ENCODE measurements at places on chromosomes 16 and 17. TPM values are rescaled to one million over a fixed set of nuclear protein-coding genes. Genes with fewer than 3 reads are reported as not detected.
A peak's percentile ranks its signal among the peaks of the same experiment; 100 is the strongest.

The PYY gene
- not detected for polyA plus RNA-seq

The MYH11 gene
- polyA plus RNA-seq, result not detected

The CD7 gene
- polyA plus RNA-seq, result 205 TPM

The CDH11 gene
- polyA plus RNA-seq, result not detected

DNA sequence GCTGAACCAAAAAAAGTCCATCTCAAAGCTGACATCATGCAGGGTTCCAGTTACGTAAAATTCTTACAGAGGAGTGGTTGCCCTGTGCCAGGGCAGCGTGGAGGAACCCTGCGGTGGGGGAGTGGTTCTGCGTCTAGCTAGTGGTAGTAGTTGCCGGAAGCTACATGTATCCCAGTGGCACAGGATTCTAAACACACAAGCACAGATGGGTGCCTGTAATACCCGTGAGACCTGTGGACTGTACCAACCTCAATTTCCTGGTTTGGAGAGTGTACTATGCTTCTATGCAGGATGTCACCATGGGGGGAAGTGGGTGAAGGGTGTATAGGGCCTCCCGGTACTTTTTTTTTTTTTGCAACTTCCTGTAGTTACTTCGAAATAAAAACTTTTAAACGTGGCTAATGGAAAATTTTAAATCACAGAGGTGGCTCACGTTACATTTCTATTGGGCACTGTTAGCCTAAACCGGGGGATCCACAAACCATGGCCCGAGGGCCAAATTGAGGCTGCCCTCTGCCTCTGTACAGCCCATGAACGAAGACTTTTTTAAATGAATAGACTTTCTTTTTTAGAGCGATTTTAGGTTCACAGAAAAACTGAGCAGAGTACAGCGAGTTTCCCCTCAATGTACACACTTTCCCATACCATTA lies 38.5 kb downstream of the TBC1D16 start:
- peak; percentile 94 for DNase-seq

DNA sequence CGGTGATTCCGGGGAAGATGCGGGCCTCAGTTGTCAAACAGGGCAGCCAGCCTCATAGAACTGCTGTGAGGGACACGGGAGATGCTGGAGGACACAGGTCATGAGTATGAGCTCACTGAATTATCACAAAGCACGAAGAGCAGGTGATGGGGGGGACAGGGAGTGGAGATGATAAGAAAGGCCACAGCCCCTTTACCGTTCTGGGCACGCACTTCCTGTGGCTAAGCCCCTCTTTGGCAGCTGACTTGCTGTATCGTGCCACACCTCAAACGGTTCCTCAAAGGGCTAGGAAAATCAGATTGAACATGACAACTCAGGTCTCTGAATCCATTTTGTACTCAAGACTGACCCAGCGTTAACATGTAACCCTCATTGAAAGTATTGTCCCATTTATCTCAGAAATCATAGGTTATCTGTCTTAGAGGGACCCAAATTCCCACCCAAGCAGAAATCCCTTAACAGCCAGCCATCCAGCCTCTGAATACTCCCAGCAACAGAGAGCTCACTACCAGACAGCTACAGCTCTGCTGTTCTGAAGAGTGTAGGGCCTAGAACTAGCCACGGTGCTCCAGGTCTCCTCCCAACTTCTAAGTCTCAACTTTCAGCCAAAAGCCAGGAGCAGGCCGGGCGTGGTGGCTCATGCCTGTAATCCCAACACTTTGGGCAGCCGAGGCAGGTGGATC lies 5.0 kb upstream of the SRL start:
- DNase-seq, result no peak

DNA sequence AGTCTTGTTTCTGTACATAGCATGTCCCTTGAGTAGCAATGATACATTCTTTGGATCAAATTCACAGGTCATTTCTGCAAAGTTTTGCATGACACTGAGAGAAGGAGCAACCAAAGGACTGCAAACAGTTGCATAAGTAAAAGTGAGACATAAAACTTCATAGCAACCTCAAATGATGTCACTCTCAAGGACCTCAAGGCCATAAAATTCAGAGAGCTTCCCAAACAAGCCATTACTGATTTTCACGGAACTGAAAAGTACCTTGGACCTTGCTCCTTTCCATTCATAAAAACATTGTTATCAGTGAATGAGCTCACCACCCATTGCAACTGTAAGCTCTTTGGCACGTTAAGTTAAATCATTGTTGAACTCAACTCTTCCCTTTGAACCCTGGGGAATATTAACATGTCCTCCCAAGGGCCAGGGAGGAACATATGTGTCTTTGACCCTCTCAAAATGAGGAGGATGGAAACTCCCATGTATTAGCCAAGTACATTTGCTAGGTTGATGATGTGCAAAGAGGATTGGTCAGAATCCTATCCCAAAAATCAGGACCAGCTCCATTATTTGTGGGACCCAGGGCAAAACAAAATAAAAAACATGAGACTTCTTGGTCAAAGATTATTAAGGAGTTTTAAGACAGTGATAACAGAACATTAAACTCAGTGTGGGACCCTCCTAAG lies 275.0 kb upstream of the DYNLRB2 start:
- DNase-seq, result no peak

DNA sequence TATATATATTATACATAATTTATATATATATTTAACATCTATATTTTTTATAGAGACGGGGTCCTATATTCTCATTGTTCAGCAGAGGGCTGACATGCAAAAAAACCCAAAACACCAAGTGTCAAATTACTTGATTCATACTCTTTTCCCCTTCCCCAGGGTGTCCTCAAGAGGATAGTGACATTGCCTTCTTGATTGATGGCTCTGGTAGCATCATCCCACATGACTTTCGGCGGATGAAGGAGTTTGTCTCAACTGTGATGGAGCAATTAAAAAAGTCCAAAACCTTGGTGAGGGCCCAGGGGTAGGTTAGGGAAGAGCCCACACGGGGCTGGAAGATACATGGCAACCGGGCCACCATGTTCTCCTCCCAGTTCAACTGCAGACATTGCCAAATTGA lies 11.0 kb downstream of the ITGAM start:
- no peak for DNase-seq

DNA sequence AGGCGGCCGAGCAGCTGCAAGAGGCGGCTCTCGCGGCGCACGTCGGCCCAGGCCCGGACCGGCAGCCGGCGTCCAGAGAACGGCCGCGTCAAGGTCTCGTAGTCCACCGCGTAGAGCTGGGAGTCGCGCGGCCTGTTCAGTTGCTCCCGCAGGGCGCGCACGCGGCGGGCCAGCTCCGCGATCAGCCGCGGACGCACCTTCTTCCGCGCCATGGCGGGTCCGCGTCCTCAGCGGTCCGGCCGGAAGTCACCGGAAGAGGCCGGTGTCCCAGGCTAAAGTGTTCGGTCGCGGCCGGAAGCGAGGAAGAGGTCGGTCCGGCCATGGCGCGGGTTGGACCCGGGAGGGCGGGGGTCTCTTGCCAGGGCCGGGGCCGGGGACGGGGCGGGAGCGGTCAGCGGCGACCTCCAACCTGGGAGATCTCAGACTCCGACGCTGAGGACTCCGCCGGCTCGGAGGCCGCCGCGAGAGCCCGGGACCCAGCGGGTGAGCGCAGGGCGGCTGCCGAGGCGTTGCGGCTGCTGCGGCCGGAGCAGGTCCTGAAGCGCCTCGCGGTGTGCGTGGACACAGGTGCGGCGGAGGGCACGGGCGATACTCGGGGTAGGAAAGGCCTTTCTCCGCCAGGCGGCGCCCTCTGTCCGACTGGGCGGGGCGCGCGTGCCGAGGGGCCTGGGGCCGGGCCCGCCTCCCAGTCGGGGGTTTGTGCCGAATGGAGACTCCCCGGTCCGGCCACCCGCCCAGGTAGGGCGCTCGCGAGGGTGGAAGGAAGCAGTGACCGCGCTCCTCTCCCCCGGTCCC lies at the start of gene MRPS34:
MRPS34 (minus strand) TSS at position 227 of the 795 bp plus-strand sequence; CDS start at position 212, 15 bp downstream.
- peak; percentile 74 for DNase-seq

GRCh38 chr16:46582313-46582712 lies 38.9 kb downstream of the SHCBP1 start:
- no peak for DNase-seq

DNA sequence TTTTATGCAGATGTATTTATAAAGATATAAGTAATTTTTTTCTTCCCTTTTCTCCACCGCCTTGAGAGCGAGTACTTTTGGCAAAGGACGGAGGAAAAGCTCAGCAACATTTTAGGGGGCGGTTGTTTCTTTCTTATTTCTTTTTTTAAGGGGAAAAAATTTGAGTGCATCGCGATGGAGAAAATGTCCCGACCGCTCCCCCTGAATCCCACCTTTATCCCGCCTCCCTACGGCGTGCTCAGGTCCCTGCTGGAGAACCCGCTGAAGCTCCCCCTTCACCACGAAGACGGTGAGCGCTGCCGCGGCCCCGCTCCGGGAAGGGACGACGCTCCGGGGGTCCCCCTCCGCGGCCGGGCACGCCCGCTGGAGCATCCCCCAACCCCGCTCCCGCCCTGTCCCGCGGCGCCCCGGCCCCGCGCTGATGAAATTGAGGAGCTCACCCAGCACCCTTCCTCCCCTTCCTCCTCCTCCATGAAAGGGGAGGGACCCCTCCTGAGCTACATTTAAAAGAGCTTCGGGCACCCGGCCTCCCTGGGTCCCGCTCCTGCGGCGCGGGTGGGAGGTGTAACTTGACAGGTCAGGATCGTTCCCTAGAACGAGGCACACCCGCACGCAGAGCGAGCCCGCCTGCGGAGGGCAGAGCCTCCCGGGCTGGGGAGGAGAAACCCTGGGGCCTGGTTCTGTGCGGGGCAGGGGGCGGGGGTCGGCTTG lies 706 bp downstream of the HLF start:
- no peak for DNase-seq

- DNase-seq, result no peak
Observed at GRCh38 chr16:77657016-77657415, 65.3 kb upstream of the NUDT7 start.

DNA sequence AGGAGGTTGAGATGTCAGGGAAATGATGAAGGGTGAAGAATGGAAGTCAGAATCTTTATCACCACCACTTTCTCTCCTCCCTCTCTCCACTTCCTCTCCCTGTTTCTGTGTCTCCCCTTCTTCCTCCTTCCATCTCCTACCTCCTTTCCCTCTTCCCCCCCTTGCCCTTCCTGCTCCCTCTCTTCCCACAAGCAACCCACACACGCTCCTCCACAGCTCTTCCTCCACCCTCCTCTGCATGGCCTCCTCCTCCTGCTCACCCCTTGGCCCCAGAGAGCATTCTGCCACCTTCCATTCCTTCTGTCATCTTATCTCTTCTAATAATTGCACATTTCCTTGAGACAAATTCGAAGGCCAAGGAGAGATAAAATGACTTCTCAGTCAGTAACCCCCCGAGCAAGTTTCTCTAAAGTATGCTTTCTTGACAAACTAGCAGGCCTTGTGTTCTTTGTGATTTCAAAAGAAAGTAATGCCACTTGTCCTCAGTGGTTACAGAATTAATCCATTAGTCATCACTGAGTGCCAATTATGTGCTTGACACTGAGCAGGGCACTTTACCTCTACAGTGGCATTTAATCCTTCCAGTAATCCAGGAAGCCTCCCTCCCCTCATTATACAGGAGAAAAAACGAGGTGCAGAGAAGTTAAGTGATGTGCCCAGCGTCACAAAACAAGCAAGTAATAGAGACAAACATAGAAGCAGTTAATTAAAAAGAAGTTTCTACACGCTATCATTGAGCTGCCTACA lies 72.3 kb upstream of the CCL1 start:
- DNase-seq, result no peak

GRCh38 chr17:67637901-67638641 lies 79.7 kb upstream of the NOL11 start:
- no peak for DNase-seq

DNA sequence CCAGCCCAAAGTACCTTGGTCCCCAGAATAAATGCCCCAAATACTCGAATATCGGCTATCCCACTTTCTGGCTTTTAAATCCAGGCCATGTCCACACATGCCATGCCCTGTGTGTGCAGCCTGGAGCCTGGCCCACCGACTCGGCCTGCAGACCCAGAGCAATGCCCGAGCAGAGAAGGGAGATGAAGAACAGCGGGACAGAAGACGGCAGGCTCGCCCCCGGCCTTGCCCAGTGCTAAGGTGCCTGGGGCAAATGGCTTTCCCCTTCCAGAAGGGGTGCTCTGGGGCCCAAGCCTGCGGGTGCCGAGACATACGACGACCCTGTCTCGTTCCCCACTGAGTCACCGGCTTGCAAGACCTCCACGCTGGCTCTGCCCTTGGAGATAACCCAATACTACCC lies 8.0 kb downstream of the CLUH start:
- DNase-seq, result no peak

GRCh38 chr16:1942047-1942809 lies 771 bp downstream of the MSRB1 start:
- DNase-seq, result no peak

DNA sequence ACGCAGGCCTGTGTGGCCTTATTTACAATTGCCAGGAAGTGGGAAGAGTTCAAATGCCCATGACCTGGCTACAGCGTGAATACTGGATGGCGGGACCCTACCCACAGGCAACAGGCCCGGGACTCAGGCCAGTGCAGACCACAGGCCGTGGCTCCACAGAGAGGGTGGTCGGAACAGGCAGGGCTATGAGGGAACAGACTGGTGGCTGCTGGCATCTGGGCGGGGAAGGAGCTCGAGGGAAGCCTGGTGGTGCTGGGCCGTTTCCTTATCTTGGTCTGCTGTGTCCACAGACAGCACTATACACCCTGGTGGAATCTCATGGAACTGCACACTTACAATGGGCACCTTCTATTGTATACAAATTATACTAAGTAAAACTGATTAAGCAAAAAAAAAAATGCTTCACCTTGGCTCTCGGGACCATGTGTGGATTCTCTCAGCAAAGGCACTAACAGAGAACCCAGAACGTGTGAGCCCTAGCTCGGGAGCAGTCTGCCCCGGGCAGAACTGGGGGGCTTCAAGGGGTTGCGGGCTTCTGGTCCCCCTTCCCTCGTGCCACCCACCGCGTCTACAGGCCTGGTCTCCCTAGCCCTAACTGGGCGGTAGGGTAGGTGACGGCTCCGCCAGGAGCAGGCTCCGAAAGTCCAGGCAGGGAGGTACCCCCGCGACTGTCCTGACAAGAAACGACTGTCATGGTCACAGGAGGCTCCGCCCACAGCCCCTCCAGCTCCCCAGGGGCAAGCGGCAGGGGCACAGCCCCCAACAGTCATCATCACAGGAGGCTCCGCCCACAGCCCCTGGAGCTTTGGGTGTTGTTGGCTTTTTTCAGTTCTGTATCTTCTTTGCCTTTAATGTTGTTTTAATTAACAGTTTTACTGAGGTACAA lies 21.8 kb downstream of the CEP131 start:
- DNase-seq, result no peak

- no peak for DNase-seq
Observed at GRCh38 chr16:55913716-55914115, 38.5 kb upstream of the CES5A start.

DNA sequence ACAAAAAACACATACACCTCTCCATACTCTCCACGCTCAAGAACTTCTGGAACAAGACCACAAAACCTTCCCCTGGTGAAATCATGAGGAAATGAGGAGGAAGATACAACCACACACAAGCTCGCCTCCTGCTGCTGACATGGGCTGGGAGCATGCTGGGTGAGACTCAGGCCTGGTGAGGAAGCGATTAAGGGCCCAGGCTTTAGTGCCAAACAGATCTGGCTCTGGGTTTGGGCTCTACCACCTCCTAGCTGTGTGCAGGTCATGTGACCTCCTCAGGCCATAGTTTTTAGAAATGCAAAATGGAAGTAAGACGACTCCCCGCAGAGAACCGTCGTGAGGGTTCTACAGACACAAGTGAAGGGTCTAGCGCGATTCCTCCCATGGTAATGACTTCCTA lies 41.3 kb downstream of the VAC14 start:
- no peak for DNase-seq

Data from naive thymus-derived CD8-positive, alpha-beta T cell (primary cell).